CD8-positive, alpha-beta T cell (primary cell): ENCODE measurements at places on chromosomes 1 and 21. TPM values are rescaled to one million over a fixed set of nuclear protein-coding genes. Genes with fewer than 3 reads are reported as not detected.

The DNAJC28 gene
- 0.33 TPM for total RNA-seq

The GLMP gene
- 10.9 TPM for total RNA-seq

The FCRL2 gene
- total RNA-seq: 0.62 TPM

The GJC2 gene
- 5.9 TPM for total RNA-seq

The RNU1-1 gene
- 3,774 TPM for total RNA-seq

The BACE2 gene
- total RNA-seq: 1.1 TPM

The MYCL gene
- not detected for total RNA-seq

The SIK1 gene
- 734 TPM for total RNA-seq

The LRRC3 gene
- 0.39 TPM for total RNA-seq

The TAL1 gene
- total RNA-seq: not detected

The ETS2 gene
- 10.0 TPM for total RNA-seq
